Stimulated activated CD8-positive, alpha-beta memory T cell treated with anti-CD3 and anti-CD28 coated beads, Interleukin-15, amount 100 ng/mL, for 1 hour (primary cell): ENCODE measurements at places on chromosomes 12 and 14.

- no peak for DNase-seq
These were observed 17.0 kb upstream of the WNT5B start for GRCh38 chr12:1611803-1612572.

DNA sequence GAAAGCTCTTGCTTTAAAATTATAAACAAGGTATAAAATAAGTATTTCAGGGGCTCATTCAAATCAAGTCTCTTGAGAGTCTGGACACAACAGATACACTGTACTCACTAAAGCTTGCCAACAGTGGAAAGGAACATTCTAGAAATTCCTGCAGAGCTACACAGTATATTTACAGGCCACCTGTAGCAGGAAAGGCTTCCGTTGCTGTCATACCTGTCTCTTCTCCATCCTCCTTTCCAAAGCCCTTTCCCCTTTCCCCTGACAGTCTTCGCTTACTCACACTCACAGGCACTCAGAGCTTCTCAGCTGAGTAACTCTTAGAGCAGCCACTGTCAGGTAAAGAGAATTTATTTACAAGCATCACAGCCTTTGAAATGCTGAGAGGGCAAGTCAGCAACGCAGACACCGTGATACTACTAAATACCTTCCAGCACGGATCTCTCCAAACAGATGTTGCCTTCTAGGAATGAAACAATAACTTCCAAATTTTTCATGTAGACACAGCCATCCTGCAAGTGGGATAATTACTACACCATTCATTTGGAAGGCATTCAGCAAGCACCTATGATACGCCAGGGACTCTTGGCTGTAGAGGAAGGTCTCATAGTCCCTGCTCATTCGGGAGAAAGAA lies 167.9 kb downstream of the FOXN3 start:
- DNase-seq, result no peak

DNA sequence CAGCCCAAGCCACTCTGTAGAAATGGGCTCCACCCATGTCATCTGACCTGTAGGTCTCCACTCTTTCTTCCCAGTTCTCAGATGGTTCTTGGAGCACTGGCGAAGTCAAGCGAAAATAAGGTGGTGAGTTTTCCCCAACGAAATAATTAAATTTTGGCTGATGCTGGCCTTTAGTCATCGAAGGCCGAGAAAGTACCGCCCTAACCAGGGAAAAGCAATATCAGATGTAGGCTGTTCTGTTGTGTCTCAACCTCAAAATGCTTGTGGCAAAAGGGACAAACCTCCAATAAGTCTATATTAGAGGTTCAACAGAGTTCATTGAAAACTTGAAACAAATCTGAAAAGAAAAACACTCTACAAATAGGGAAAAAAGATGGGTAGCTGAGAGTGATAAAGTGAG lies 48.6 kb upstream of the BCAT1 start:
- no peak for DNase-seq

DNA sequence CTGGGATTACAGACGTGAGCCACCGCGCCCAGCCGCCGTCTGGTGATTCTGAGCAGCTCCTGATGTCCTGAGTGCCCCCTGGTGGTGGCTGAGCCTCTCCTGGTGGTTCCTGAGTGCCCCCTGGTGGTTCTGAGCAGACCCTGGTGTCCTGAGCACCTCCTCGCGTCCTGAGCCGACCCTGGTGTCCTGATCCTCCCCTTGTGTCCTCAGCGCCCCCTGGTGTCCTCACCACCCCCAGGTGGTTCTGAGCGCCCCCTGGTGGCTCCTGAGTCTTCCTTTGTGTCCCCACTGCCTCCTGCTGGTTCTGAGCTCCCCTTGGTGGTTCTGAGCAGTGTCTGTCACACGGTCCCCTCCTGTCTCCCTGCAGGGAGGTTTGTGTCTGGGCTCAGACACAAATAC lies 1304.9 kb downstream of the TMEM121 start:
- no peak for DNase-seq

DNA sequence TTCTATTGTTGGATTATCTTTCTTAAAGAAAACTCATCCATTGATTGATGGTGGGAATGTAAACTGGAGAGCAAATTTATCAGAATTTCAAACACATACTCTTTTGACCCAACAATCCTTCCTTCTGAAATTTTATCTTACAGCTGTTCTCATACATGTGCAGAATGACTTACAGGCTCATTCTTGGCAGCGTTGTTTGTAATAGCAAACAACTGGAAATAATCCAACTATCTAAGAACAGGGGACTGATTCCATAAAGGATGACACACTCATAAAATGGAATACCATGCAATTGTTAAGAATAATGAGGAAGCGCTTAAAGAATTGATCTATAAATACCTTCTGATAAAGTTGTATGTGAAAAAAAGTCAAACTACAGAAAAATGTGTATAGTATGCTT lies 24.0 kb downstream of the RHOJ start:
- no peak for DNase-seq
